ENCODE measurements at places on chromosomes 5 and 9.

GRCh38 chr9:35272989-35273388, 111.2 kb downstream of the UNC13B start:
- no peak for DNase-seq

DNA sequence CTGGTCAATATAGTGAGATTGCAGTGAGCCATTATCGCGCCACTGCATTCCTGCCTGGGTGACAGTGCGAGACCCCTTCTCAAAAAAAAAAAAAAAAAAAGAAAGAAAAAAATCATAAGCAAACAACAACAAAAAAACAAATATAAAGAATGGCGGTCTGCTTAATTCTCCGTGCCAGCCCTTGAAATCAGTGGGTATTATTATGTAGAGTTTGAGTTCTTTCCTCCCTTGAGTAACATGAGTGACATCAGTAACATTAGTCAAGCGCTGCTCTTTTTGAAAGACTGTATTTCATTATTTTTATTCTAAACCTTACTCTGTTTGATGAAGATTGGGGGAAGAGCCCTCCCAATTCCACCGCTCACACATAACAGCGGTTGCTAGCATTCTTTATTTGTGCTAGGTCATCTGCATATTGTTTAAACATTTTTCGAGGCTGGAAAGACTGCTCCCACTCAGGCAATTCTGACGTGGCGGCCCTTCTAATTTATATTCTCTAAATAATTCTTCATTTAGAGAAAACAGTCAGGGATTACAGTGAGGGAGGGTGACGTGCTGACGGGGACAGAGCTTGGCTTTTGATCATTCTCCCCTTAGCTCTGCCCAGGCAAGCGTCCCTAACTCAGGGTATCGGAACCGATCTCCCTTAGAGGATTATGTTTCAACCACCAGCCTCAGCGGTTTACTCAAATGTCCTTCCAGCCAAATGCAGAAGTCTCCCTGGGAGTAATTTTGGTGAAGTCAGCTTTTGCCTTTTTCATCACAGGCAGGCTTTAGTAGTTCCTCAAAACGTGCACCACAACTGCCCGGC, 860 bp upstream of the MARCHF6 start:
- no peak for DNase-seq

DNA sequence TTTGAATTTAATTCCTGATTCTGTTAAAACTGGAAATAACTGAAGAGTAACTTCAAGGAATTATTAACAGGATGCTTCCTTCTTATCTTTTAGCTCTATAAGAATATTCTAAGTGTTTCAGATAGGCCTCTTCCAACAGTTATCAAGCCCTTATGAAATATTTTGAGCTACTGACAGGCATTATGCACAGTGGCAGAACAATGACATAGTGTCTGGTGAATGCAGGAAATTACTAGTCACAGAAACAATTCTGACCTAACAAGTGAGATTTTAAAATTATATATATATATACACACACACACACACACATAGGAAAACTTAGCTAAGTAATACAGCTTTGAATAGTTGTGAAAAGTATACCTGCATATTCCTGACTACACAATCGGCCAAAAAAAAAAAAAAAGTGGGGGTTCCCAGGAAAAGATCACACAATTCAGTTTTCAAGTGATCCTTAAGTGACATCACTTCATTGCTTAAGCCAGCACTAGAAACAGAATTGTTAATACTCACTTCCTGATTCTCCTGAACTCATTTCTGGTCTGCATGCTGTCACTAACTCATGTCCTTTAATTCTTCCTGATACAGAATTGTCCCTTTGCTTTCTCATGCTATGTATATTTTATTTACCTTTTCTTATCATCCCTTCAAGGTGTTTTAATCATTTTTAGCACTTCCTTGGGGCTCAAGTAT, 77.3 kb downstream of the SLC25A46 start:
- DNase-seq: no peak

GRCh38 chr9:125997196-125997823, 250.1 kb downstream of the PBX3 start:
- no peak for DNase-seq

DNA sequence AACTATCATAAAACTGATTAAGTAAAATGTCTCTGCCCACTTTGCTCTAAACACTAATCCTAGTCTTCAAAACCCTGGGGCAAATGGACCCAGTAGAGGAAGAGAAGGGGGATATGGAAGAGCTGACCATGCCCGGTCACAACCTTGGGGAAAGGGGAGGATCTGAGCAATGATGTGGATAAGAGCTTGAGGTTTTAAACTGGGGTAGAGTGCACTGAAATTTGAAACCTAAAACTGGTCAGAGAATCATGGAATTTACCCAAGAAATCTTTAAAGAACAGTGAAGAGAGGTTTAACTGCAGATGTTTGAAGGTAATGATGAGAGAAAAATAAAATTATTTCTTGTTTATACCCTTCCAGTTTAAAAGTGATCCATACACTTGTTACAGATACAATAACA, 110.8 kb downstream of the MRPS30 start:
- DNase-seq: no peak

GRCh38 chr9:99071313-99072039, 33.4 kb upstream of the TGFBR1 start:
- DNase-seq: no peak

DNA sequence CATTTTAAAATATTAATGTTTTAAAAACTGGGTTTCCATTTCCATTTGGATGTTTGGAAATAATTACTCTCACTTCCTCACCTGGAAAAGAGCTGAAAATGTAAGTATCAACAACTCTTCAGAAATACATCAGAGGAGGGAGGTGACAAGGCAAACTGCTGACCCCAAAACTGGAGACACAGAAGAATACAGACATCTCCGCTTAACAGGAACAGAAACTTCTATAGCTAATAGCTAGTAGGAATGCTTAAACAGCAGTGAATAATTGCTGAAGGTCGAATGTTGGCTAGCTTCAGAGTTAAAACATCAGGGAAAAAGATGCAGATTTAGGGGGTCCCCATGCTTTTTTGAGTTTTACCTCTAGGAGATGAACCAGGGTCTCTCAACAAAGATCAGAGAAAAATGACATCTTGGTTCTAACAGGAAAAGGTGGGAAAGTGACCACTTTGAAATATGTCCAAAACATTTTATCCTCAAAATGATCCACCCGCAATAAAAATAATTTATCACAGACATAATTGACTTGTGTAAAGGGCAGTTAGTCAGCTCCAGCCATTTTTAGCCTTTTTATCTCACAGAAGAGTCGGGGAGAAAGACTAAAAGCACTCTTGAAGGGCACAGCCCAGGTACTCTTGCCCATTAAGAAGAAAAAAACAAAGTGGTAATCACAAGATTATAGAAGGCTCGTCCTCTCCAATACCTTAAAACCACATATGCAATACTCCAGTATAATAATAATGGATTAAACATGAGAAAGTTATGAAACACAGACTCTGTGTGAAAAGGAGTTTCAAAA, 1474.9 kb downstream of the EFNA5 start:
- DNase-seq: no peak

DNA sequence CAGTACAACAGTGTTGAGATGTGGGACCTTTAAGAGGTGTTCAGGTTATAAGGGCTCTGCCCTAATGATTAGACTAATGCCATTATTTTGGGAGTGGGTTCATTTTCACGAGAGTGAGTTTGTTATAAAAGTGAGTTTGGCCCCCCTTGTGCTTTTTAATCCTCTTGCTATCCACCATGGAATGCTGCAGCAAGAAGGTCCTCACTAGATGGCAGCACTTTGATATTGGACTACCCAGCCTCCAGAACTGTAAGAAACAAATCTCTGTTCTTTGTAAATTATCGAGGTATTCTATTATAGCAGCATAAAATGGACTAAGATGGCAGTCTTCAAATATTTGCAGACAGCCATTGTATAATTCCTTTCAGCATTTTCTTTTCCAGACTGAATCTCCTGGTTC, 212.4 kb downstream of the LRRC70 start:
- no peak for DNase-seq

DNA sequence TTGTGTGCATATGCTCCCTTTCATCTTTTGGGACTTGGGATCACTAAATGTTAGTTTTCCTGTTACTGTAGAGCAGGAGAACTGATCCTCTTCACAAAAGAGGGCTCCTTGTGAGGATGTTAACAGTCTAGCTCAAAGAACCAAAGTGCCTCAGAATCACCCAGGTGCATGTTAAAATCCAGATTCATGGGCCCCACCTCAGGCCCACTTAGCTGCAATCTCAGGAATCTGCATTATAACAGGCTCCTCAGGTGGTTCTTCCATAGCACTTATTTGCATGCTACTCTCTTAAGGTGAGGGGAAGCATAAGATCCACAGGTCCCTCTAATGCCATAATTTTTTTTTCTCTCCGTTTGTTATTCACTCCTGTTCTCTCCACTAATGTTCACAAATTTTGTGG, 14.8 kb upstream of the MEF2C start:
- no peak for DNase-seq

- DNase-seq: no peak
Observed at GRCh38 chr5:131630208-131630962, 4.6 kb downstream of the RAPGEF6 start.

GRCh38 chr9:109906766-109907382, 126.9 kb downstream of the PALM2AKAP2 start:
- DNase-seq: no peak

- DNase-seq: no peak
Observed at GRCh38 chr9:130309689-130310455, 44.3 kb downstream of the HMCN2 start.

- no peak for DNase-seq
Observed at GRCh38 chr5:133945568-133945967, 22.9 kb downstream of the C5orf15 start.

DNA sequence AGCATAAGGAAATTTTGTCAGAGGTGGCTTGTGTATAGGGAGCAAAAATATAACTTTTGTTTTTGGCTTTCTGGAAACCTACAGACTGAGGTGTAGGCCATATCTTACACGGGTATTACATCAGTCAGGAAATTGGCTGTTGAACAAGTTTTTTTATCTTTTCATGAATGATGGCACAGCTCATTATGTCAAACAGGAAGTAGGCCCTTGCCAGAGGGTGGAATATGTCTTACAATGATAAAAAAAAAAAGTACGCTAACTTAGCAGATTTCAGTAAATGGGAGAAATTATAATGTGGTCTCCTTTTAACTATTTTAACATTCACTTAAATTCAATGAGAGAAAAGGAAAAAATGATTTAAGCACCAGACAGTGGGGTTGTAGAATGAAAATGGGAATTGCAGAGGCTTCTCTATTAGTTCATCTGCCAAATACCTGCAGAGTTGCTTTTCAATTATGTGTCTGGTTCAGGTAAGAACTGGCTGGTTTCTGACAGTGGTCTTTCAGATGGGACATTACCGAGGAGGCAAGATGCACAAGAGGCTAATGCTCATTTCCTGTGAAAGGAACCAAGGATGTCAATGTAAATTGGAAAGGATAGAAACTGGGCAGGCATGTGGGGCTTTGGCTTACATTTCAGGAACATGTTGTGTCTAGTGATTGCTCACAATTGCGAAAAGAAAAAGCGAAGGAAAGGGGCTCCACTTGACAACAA, 169.9 kb downstream of the NNT start:
- no peak for DNase-seq

DNA sequence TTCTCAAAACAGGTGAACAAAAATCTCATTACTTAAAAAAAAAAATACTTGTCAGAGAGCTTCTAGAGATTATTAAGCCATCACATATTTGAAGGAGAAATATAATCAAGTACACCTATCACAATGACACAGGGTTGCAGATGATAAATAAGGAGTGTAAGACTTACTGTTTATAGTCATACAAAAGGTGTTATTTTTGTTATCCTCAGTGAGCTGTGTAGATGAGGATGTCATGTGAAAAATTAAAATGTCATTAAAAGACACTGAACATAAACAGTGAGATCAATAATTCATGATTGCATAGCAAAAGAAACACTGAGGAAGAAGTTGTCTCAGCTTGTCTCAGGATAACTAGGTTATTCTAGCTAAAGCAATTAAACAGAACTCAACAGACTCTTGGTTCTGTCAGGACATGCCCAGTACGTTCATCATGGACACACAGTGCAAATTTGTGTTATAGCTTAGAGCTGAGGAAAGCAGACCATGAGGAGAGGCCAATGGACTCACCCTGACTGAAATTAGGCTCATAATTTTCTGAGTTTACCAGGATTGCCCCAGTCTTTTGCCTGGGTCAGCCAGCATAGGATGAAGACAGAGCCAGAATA, 1162.6 kb upstream of the C9orf72 start:
- no peak for DNase-seq

DNA sequence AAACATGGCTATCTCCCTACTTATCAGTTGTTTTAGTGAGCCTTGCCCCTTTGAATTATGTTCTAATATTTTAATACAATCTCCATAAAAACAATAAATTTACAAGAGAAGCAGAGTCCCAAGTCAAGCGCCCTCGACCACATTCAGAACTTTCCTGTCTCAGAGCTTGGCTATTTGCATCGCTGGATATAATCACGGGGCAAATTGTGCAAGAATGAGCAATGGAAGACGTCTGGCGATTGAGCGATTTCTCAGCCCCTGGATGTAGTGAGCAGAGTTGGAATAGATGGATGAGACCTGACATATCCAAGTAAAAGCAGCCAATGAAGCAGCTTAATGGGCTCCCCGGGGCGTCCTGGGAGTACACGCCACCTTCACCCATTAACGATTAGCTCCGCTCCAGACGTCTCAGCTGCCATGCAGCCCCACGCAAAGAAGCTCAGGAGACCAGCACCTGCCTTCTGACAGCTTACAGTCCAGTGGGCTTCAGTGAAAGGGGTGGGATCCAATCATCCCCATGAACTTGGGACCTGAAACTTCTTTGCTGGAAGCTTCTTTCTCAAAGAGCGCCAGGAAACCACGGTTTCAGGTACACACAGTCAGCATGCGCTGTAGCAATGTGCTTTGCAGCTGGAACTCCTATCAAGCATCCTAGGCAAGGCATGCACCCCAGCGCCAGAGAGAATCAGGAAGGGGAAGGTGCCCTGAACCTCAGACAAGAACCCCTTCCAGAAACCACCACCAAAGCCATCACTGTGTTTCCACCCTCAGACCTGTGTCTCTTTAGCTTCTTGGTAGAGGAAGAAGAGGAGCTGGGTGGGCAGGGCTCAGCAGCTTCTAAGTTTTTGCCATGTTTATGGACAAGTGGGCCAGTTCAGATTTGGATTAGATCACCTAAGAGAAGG, 92.0 kb upstream of the IRX4 start:
- no peak for DNase-seq

GRCh38 chr5:178339272-178339671, 106.7 kb upstream of the PHYKPL start:
- DNase-seq: no peak

GRCh38 chr9:101324245-101324804, 60.5 kb downstream of the BAAT start:
- DNase-seq: no peak

All from GM13976 (cell line).